ENCODE measurements at places on chromosomes 2 and 18.

GRCh38 chr18:8912348-8913326, 189.9 kb upstream of the NDUFV2 start:
- peak; percentile 57 for DNase-seq

GRCh38 chr2:48178611-48179010, 272.3 kb upstream of the FBXO11 start:
- DNase-seq: no peak

GRCh38 chr2:62204998-62205496, 9.1 kb downstream of the B3GNT2 start:
- DNase-seq: no peak

GRCh38 chr2:196226058-196226706, 54.8 kb upstream of the STK17B start:
- DNase-seq: no peak

DNA sequence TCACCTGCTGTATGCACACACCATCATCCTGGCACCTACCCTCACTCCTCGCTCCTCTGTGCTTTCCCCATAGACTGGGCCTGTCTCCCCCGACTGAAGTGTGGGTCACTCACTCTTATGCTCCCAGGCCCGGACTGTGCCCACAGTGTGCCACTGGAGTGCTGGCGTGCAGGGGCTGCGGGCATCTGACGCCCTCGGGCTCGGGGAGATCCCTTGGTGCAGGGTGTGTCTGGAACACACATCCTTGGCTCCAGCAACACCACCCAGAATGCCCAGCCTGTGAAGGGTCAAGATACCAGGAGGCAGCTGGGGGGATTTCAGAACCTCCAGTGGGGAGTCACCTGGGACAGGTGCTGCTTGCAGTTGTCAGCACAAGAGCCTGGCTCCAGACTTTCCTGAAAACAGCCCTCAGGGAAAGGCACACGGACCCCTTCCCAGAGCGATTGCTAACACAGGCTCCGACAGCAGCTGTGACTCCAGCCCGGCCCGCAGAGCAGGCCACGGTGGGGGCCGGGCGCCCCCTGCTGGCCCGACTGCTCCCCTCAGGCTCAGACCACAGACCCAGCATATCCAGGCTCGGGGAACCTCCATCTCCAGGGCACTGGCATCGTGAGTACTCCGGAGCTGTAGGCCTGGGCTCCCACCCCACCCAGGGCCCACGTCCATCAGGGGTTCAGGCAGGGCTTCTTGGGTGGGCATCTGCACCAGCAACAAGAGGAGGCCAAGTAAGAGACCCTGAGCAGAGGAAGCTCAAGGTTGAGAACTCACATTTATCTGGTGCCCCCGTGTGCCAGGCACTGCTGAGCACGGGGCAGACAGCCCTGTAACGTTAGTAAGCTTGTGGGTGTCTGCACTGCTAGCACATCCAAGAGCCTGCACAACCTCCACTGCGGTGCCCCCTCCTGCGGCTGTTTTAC, 8.6 kb downstream of the HS1BP3 start:
- no peak for DNase-seq

- no peak for DNase-seq
Observed at GRCh38 chr18:1056404-1056803, 151.7 kb downstream of the ADCYAP1 start.

- no peak for DNase-seq
Observed at GRCh38 chr2:240601061-240601830, 14.7 kb downstream of the CAPN10 start.

DNA sequence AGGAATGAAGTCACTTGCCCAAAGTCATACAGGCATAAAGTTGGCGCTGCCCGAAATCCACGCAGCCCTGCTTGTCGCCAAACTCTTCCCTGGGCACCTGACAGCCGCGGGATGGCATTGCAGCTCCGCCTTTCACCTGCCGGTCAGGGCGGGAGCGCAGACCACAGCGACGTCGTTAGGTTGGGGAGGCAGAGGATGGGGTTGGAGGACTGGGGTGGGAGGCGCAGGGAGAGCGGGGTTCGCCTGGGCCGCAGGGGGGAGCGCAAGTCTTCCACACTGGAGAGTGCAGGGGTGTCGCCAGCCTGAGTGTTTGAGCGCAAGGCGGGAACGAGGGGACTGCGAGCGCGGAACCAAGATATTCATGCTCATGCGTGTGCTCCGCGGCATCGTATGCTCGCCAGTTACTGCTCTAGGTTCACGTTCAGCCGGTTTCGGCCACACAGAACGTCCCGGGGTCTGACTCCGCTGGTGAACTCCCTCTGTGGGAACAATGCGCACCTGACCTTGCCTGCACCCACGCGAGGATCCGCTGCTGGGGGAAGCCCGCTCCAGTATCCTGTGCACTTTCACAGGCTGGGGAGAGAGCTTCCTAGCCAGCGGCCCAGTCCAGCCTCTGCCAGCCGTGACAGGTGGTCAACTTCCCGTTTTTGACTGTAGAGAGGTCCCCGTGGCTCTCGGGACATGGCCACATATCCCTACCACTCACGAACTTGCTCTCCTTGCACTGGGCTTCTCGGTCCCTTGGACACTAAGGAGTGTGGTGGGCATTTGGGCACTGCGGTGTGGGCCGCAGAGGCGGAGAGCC, 767 bp upstream of the NPPC start:
- no peak for DNase-seq

DNA sequence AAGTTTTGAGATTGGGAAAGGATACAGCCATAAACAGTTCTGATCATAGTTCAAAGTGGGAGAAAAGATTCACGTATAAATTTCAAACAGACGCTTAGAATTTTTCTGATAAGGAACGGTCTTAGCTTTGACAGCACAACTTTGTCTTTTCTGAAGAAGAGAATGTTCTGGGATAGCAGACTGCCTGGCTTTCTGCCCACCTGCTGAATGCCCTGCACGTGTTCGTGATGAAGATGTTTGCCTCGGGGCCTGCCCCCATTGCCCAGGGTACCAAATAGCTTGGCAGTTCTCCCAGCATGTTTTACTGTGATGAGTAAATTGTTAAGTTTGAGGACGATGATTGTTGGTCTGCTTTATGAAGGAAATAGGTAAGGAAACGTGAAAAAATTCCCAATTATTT, 4.6 kb downstream of the MRPL33 start:
- DNase-seq: no peak

DNA sequence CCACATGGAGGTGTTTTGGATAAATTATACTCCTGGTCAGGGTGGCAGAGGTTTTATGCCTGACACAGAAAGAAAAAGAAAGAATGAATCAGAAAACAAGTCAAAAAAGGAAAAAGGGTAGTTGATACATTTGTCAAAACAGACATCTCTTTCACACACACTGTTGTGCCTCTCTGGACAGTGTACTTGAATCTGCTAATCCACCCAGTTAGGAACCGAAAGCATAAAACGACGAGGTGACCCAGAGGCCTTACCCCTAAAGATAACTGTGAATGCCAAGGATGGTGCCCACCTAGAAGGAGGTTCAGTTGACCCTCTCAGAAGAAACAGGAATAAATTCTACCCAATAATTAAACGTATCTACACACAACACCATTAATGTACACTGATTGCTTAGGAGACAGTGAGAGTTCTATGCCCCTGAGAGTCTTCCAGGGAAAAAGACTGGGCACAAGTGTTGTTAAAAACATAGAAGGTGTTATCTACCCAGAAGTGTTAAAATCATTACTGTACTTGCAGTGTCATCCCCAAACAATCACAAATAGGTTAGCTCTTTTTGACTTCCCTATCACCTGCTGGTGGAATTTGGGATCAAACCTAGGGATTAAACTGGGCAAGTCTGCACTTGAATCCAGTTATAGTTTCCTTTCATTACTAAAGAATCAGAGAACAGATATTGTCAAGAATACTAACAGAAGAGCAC, 123.2 kb upstream of the DNAJC10 start:
- no peak for DNase-seq

DNA sequence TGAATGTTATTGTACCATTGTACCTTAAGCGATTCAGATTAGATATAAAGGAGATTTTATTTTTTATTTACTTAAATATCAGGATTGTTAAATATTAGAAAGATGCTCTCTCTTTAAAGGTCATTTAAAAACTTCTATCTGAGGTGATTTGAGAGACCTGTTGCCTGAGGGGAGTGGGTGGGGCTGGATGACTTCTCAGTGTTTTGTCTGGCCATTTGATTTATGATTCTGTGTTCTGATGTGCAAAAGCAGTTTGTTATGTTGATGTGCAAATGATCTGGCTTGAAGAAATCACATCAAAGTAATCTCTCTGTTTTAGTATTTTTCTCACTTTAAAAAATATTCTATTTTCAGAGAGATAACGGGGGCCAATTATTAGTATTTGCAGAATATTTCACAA, 370.8 kb downstream of the NUP35 start:
- DNase-seq: no peak

- DNase-seq: no peak
Observed at GRCh38 chr2:124180635-124181034, 155.5 kb downstream of the CNTNAP5 start.
